ENCODE measurements at places on chromosomes 3 and 15. TPM values are rescaled to one million over a fixed set of nuclear protein-coding genes. Genes with fewer than 3 reads are reported as not detected.

DNA sequence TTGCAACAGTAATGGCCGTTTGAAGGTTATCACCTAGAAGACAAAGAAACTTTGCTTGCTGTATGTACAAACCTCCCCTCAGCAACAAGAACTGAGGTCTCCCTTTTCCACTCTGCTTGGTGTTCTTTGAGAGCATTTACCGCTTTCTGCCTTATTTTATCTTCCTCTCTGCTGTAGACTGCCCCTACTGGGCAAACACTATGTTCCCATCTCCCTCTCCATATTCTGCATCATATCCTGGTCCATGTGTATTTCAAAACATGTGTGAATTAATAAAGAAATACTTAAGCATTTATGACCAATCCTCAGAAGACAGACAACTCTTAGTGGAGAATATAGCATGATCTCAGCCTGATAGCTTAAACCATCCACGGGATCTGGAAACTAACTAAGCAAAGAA lies 64.4 kb downstream of the ATP13A5 start:
- DNase-seq = no peak
- H3K27ac ChIP-seq = no peak overlapping the region
- H3K36me3 ChIP-seq = no peaks in the 10 kb centered on the region
- peaks cover 2% of the 10 kb centered on the region for H3K27me3 ChIP-seq
- H3K4me3 ChIP-seq = no peak overlapping the region

DNA sequence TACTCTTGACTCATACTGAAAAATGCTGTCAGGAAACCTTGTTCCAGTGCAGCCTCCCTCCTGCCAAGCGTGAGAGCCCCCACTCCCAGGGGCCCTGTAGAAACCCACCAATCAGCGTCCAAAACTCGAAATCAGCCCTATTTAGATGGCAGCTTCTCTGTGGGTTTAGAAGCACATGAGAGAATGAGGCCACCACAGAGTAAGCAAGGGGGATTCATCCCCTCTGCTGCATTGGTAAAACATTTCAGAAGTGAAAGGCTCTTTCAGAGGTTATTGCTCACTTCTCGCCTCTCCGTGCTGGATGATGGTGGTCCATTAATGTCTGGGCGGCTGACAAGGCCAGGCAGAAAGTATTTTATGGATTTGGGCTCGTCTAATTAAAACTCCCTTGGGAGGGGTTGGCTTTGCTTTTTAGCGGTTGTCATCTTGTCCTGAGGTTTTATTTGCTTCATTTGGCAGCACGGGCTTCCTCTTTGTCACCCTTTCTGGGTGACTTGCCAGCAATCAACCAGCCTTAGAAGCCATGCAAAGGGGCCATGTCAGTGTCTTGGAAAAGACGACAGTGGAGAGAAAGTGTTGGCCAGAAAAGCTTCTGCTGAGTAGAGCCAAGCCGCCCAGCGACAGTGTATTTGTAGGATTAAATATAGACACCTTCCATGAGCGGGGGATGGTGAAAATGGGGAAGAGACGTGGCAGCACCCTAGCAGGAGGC lies 145.5 kb downstream of the ATP10A start:
- H3K27me3 ChIP-seq = no peaks in the 10 kb centered on the region
- no peak overlapping the region for H3K27ac ChIP-seq
- no peaks in the 10 kb centered on the region for H3K4me1 ChIP-seq
- DNase-seq = peak; percentile 21
- no peaks in the 10 kb centered on the region for H3K36me3 ChIP-seq
- no peak overlapping the region for H3K4me3 ChIP-seq

- H3K27me3 ChIP-seq = no peaks in the 10 kb centered on the region
- H3K4me3 ChIP-seq = no peak overlapping the region
- H3K27ac ChIP-seq = no peak overlapping the region
- no peak for DNase-seq
Measured at GRCh38 chr3:52250122-52250521, 4.6 kb downstream of the PPM1M start.

- H3K27ac ChIP-seq = no peak overlapping the region
- no peak for DNase-seq
- no peaks in the 10 kb centered on the region for H3K4me1 ChIP-seq
Measured at GRCh38 chr15:33860754-33861153, 107.5 kb upstream of the CHRM5 start.

DNA sequence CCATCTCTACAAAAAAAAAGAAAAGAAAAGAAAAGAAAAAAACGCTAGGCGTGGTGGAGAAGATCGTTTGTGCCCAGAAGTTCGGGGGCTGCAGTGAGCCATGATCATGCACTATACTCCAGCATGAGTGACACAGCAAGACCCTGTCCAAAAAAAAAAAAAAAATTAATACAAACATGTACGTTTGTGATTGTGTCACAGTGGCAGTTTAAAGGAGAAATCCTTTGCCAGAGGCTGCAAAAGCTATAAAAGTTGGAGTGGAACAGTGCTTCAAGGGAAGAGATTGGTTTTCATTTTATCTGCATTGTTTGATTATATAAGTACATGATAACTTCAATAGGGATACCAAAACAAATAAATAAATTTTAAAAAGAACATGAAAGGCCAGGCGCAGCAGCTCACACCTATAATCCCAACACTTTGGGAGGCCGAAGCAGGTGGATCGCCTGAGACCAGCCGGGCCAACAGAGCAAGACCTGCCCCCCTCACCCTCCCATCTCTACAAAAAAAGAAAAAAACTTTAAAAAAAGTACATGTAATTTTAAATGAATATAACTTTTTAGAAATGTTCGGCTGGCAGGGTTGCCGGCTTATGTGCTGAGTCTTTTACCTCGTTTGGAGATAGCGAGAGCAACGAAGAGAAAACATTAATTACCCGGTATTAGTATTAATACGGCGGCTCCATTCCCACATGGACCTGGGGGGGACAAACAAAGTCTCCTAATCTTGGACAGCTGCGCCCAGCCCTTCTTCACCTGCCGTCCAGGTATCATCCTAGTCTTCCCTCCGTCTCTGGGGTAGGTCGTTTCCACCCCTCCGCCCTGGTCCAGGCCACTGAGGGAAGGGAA lies 573 bp upstream of the DIS3L start:
- H3K4me1 ChIP-seq = peaks cover 3% of the 10 kb centered on the region
- H3K36me3 ChIP-seq = no peaks in the 10 kb centered on the region
- no peak for DNase-seq
- no peaks in the 10 kb centered on the region for H3K27me3 ChIP-seq
- H3K4me3 ChIP-seq = peak overlapping the region; percentile 71

The ISL2 gene
- polyA plus RNA-seq = not detected

The MAN2A2 gene
- polyA plus RNA-seq = 13.7 TPM

The ISLR2 gene
- polyA plus RNA-seq = not detected

The MYRIP gene
- polyA plus RNA-seq = not detected

All from GM12878 (cell line).